ENCODE measurements at places on chromosomes 1 and 21.

DNA sequence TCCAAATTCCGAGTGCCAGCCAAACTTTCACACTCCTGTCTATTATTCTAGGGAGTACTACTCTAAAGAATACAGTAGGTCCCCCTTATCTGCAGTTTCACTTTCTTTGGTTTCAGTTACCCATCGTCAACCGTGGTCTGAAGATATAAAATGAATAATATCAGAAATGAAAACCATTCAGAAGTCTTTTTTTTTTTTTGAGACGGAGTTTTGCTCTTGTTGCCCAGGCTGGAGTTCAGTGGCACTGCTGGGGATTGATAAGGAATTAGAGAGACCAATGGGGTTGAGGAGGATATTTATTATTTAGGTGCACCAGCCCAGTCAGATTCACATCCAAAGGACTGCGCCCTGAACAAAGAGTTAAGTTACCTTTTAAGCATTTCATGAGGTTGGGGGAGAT lies 52.9 kb upstream of the SRSF10 start:
- DNase-seq = no peak

DNA sequence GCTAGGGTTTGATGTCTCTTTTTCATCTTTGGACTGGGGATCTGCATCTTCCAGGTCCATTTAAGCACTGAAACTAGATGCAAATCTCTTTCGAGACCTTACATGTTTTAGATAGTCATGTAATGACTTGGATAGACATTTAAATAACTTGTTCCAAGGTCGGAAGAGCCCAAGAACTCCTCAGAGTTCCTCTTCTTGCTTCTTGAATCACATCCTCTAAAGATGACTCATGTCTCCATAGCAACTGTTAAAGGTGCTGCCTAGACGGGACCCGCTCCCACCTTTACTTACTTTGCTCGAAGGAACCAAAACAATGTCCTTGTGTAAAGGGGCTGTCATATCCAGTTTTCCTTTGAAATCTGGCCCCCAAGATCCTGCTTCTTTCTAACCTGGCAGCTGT lies 130.0 kb downstream of the EDEM3 start:
- DNase-seq = no peak

- DNase-seq = no peak
Measured at GRCh38 chr21:37100316-37100715, 27.3 kb downstream of the TTC3 start.

GRCh38 chr1:242055749-242056320 lies 56.9 kb upstream of the MAP1LC3C start:
- DNase-seq = no peak

DNA sequence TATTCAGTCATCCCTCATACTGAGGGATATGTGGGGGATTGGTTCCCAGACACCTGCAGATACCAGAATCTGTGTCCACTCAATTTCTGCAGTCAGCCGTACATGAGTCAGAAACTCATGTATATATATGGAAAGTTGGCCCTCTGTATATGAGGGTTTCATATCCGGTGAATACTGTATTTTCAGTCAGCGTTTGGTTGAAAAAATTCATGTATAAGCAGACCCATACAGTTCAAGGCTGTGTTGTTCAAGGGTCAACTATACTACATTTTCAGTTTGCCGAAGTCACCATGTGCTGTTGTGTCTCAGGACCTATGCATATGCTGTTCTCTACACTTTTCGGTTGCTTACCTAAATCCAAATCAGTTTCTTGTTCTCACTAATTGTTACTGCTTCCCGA lies 10.5 kb downstream of the AXDND1 start:
- DNase-seq = no peak

- no peak for DNase-seq
Measured at GRCh38 chr1:234821840-234822239, 211.9 kb upstream of the IRF2BP2 start.

GRCh38 chr21:41977034-41977950 lies 23.5 kb upstream of the C2CD2 start:
- no peak for DNase-seq

- DNase-seq = no peak
Measured at GRCh38 chr1:86339014-86339812, 56.9 kb downstream of the ODF2L start.
